ENCODE measurements at places on chromosomes 4 and X.

- no peak for DNase-seq
Observed at GRCh38 chr4:109418588-109418987, 15.0 kb upstream of the SEC24B start.

DNA sequence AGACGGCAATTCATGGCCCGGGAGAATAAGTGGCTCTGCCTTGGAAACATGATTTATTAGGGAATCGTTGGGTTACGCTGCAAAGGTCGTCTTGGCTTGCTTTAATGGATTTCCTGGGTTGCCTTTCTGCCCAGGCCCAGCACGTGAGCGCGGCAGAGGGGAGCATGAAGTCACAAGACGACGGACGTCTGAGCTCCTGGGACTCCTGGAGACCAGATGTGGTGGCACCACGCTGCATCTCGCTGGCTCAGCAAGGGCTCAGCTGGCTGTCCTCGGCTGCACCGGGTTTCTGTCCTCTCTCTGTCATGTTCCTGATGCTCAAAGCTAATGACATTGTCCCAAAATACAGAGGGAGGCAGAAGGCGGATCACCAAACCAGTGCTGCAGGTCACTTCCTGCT, 61.2 kb downstream of the C4orf50 start:
- no peak for DNase-seq

GRCh38 chr4:169941141-169941540, 85.1 kb downstream of the MFAP3L start:
- DNase-seq: no peak

DNA sequence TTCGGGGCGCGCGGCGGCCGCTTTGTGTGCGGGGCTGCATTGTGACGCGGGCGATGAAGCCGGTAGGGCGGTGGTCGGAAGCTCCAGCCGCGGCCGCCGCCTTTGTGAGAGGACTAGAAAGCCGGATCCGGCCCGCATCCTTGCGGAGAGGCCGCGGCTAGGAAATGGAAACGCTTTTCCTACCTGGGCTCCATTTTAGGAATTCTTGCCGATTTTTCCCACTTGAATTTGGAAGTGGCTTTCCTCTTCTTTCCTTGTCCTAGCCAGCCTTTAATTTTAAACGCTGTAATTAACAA, 708 bp downstream of the TMSB4X start:
- DNase-seq: no peak

- no peak for DNase-seq
Observed at GRCh38 chr4:26226629-26227376, 94.0 kb upstream of the RBPJ start.

GRCh38 chr4:89468602-89469001, 161.0 kb upstream of the GPRIN3 start:
- no peak for DNase-seq

- DNase-seq: no peak
Observed at GRCh38 chr4:81408341-81408740, 63.4 kb downstream of the RASGEF1B start.

DNA sequence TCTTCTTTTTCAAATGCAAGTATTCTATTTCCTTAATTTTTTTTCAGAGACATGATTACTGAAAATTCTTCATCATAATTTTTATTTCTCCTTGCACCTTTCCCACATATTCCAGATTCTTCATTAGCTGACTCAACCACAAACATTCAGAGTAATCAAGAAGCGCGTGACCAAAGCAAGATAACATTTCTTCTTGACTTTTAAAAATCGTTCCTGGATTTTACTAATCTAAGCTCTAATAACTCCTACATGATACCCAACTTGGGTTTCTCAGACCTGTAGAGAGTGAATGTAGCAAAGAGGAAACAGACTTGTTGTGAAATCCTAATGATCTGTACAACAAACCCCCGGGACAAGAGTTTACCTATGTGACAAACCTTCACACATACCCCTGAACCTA, 615.0 kb downstream of the TMA16 start:
- DNase-seq: no peak

DNA sequence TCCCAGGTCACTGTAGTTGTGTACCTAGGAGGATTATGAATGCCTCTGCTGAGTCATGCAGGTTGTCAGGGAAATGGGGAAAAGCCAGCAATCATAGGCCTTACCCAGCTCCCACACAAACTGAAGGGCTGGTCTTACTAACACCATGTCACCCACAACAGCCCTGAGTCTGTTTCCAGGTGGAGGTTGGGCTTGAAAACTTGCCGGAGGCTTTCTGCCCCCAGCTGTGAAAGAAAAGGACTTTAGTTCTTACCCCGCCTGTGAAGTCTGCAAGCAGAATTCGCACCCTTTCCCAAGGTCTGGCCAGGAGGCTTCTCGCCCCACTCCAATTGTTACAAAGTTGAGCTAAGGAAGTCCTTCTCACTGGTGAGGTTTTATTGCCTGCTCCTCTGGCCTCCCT, 143.9 kb downstream of the RPS6KA6 start:
- no peak for DNase-seq

GRCh38 chr4:163866728-163867315, 372.3 kb downstream of the TMA16 start:
- no peak for DNase-seq

DNA sequence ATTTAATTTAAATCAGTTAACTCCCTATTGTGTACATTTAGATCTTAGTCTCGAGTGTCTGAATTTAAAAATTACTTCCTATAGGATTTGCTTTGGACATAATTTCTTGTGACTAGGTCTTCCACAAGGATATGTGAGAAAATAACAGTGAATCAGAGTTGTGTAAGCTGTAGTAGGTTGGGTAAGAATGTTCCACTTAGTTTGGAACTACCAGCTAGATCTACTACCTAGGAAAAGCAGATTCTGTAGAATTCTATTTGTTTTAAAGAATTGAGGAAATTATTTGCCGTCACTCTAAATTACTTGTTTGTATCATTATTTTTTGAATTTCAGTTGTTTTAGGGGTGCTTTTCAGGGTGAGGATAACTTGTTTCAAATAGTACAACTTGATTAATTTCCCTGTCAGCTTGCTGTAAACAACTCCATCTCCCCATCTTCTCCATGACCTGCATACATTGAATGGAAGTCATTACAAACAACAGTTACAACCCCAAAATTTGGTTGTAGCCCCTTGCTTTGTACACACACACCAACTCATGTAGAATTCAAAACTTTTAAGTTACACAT, 1.3 kb downstream of the MTHFD2L start:
- no peak for DNase-seq

- no peak for DNase-seq
Observed at GRCh38 chr4:172147687-172148086, 334.5 kb downstream of the GALNTL6 start.

- no peak for DNase-seq
Observed at GRCh38 chrX:136199365-136199764, 51.8 kb downstream of the MAP7D3 start.

GRCh38 chr4:15551740-15552446, 82.2 kb downstream of the CC2D2A start:
- DNase-seq: no peak

- no peak for DNase-seq
Observed at GRCh38 chr4:46908148-46908547, 897 bp downstream of the COX7B2 start.

GRCh38 chrX:130111220-130112154, 1.2 kb upstream of the ELF4 start:
- no peak for DNase-seq

- DNase-seq: no peak
Observed at GRCh38 chrX:141314441-141314840, 72.1 kb upstream of the SPANXC start.

GRCh38 chrX:2492531-2493218, 8.1 kb downstream of the DHRSX start:
- no peak for DNase-seq

DNA sequence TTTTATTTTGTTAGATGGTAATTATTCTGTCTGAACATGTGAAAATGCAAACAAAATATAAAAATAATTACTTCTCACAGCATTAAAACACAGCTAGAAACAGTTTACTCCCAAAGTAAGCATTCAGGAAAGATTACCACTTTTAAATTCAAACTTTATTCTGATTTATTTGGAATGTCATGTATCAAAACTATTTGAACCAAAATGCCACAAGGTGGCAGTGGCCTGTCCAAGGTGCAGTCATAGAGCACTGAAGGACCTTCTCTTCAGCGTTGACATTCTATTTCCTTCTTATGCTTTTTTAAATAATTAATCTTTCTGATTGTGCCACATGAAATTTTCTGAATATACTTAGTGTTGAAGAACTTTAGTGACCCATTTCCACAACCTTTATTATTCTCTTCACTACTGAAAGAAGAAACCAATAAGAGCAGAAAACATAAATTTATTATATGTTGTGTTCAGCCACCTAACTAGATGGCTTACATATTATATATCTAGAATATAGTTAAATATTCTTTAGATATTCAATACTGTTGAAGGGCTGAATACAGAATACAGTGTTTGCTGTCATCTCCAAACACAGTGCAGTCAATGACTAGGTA, 283.6 kb downstream of the CFAP299 start:
- DNase-seq: no peak

DNA sequence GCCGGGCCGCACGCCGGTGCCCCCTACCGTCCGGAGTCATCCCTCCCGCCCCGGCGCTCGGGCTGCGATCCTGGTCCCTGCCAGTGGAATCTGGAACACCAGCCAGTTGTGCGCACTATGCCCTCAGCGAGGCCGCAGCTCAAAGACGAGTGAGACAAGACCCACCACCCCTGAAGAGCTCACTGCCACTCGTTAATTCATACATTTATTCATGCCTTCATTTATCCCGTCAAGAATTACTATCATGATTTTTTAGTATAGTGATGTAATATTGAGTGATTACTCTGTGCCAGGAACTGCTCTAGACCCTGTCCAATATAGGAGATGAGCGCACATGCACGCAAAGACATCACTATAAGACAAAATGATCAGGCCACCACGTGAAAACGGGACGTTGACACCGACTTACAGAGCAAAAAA, 247 bp upstream of the PPA2 start:
- no peak for DNase-seq

DNA sequence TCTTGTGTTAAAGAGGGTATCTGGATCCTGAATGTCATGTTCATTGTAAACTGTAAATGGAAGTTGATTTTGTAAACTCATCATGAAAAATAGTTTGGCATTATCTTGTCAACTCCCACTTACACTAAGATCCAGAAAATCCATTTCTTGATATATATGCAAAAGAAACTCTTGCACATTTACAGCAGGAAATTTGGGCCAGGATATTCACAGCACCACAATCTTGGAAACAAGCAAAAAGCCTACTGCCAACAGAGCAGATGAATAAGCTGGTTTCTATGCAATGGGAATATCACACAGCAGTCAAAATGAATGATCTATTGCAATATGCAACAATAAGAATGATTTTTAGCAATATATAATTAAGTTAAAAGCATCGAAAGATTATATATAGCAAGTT, 8.6 kb downstream of the GABRA4 start:
- no peak for DNase-seq

DNA sequence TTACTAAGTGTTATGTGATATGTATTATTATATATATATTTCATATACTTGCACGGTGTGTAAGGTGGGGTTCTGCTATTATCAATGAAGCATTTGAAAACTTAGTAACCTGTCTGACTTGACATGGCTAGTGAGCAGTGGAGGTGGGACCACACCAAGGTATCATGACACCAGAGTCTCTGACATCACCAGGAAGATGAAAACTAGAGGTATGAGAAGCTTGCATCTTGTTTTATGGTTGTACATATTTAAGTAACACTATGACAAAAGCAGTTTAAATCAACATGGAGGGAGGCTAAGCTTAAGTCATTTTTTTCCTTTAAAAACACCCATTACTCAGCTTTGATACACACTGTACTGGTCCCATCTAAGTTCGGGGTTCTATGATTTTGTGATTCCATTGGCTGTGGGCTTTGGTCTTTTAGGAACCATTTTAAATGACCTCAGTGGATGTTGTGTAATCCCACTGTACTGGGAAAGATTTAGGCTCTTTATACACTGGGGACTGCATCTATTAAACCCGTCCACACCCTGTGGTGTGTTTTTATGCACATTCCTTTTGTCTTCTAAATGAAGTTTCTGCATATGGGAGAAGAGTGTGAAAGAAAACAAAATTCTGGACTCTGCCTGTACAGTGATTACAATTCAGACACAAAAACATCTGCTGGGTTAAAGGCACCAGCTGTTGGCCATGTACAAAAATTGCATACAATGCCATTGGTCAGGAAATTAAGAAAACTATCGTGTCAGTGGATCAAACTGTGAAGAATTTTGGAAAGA, 570.6 kb downstream of the SPRY1 start:
- DNase-seq: no peak

DNA sequence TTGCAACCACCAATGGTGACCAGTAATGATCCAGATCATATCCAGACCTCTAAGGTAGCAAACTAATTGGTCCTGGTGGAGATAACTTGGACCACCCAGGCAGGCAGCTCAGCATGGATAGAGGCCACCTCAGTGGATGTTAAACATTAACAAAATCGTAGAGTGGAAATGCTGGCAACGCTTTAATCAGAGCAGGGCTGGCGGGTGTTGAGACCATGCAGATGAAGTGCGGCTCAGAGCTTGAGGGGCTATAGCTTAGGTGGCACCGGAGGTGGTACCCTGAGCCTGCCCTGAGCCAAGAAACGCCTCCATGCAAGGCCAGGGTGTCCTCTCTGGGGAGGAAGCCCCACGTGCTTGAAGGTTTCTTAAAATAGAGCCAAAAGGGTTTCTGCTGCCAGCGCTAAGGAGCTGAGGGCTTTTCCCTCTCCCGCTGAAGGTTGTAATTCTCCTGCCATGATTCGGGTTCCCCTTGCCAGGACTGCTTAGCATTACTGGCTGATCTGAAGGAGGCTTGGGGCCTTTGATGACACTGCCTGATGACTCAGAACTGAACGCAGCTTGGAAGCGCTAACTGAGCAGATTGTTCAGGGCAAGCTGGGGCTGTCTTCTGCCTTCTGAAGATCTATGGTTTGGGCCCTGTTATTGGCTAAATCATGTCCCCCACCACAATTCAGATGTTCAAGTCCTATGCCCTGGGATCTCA, 177.8 kb upstream of the ATP6AP2 start:
- DNase-seq: no peak

DNA sequence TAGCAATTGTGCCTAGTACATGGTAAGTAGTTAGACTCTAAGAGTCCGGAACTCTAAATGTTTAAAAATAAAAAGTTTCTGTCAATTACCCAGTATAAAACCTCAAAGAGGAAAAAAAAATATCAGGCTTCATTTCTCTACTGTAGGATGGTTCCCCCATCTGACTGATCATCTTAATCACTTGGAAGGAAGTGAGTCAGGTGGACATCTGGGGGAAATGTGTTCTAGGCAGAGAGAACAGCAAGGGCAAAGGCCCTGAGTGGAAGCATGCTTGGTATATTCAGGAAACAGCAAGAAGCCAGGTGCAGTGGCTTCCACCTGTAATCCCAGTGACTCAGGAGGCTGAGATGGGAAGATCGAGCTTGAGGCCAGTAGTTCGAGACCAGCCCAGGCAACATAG, 2.9 kb upstream of the EIF1AX start:
- no peak for DNase-seq

DNA sequence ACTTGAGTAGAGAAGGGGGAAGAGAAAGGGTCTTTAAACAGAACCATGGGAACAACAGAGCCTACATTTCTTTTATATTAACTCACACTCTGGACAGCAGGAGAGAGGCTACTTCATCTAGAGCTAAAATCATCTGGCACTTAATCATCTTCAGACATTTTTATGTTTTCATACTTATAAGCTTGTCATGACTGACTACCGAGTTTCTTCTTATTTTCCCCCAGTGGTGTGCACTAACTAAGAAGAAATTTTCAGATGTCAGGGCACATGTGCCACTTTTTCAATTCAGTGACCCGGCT, 11.8 kb upstream of the RTL5 start:
- DNase-seq: no peak

GRCh38 chr4:72022553-72022952, 9.2 kb upstream of the NPFFR2 start:
- DNase-seq: no peak

GRCh38 chr4:79174490-79175252, 151.2 kb downstream of the NAA11 start:
- no peak for DNase-seq

GRCh38 chr4:146033149-146033548, 94.5 kb upstream of the ZNF827 start:
- no peak for DNase-seq

Data from activated CD8-positive, alpha-beta memory T cell treated with anti-CD3 and anti-CD28 coated beads, Interleukin-2, amount 50 U/mL, for 48 hours (primary cell).